NB4 (cell line): ENCODE measurements at places on chromosomes 3 and 15.
A peak's percentile ranks its signal among the peaks of the same experiment; 100 is the strongest.

DNA sequence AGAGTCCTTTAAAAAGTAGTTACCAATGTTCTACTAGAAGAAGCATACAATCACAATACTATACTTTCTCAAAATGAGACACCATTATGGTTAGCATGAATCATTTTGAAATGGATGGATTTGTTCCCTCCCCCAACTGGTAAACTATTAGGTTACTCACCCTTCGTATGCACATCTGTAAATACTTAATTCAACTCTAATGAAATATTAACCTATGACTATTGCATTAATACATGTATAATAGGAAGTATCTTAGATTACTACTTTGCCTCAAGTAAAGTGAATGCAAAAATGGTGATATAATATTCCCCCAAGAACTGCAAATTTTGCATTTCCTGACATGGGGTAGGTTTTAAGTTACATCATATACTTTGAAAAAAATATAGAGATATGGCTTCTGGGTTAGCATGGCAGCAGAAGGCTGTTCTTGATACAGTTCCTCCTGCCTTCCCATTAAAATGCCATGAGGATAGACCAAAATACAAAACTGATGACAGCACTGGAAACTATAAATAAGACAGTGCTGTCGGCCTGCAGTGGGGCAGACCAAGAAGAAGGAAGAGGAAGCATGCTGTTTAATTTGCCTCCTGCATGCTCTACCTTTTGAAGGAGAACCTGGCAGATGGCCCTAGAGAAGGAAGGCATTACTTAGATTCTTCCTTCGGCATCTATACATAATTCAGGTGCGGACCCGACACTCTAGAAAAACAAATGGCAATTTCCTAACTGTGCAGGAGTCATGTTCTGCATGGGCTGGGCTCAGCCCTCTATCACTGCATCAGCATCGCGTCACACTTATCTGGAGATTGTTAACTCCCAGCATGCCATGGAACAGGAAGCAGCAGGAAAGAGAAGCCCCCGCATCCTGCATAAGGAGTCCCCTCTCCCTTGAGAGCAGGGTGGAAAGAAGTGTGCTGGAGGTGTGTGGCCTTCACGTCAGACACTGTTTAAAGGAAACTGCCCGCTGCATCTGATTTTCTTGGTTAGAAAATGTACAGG, 41.8 kb upstream of the NEO1 start:
- no peak for DNase-seq

DNA sequence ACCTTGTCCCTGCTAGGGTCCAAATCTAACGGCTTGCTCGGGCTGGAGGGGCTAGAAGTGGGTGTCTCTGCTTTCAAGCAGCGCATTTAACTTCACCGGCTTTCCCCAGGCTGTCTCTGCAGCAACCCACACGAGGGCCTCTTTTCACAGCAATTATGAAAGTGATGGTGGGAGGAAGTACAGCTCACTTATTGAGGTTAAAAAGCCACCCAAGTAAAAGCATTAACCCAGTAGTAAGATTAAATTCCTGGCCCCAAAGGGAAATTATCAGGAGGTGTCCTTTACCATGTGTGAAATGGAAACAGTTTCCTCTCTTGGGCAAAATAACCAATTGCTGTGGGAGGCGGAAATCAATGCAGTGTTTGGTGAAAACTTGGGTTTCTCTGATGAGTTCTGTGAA, 41.1 kb downstream of the NGRN start:
- peak; percentile 61 for DNase-seq

DNA sequence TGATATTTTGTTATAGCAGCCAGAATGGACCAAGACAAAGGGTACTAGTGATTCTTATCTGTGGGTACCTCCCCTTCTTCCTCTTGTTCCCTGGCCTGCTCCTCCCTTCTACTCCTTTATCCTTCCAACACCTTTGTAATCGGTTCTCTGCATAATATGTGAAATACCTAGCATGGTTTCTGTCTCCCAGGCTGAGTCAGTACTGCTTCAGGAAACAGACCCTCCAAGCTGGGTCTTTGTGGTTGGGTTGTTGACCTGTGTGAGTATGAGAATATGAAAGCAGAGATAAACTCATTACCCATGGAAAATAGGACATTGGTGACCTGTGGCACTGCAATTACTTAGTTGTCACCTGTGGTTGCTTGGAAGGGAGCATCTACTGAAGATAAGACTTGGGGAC, 69.3 kb upstream of the KLF13 start:
- no peak for DNase-seq

GRCh38 chr3:49751501-49751900, 27.8 kb upstream of the GMPPB start:
- DNase-seq: no peak

- no peak for DNase-seq
Measured at GRCh38 chr3:39780352-39780751, 29.1 kb upstream of the MYRIP start.
